MM.1S (cell line): ENCODE measurements at places on chromosomes 12 and 14.

DNA sequence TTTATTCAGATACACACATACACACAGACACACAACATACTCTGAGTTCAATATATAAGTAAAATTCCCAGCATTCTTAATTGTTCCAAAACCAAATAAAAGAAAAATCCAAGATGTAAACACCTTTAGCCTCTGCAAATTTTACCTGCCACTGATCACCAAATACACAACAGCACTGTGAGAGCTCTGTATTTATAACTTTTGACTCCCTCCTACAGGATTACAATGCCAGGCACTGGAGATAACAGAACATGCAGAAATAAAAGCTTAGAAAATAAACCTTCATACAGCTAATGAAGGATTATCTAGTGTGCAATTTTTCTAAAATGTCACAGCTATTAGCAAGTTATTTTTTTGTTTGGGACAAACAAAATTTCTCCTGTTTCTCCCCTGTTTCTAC is 85.0 kb downstream of the TAOK3 start:
- no peak for DNase-seq

DNA sequence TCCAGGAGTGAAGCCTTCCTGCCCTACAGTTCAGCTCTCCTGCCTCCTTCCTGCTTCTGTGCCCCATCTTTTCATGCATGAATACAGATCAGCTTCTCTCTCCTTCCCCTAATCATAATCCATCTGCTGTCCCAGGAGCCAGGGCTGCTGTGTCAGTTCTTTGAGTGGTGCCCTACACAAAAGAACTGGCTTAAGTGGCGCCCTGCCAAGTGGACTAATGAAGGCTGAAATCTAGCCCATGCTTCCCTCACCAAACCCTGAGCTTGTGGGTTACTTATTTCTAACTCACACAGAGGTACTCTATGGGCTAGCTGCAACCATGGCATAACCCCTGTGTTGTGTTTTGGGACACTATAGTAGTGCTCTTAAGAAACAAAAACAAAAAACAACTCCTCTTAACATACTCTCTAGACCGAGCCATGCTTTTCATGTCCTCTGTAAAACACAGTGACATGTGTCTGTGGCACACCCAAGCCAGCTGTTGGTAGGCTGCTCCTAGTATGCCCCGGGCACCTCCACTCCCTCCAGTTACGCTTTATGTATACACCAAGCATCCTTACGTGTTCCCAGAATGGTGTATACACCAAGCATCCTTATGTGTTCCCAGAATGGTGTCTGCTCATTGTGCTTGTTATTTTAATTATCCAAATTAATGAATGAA is 19.3 kb upstream of the ETV6 start:
- DNase-seq: no peak

DNA sequence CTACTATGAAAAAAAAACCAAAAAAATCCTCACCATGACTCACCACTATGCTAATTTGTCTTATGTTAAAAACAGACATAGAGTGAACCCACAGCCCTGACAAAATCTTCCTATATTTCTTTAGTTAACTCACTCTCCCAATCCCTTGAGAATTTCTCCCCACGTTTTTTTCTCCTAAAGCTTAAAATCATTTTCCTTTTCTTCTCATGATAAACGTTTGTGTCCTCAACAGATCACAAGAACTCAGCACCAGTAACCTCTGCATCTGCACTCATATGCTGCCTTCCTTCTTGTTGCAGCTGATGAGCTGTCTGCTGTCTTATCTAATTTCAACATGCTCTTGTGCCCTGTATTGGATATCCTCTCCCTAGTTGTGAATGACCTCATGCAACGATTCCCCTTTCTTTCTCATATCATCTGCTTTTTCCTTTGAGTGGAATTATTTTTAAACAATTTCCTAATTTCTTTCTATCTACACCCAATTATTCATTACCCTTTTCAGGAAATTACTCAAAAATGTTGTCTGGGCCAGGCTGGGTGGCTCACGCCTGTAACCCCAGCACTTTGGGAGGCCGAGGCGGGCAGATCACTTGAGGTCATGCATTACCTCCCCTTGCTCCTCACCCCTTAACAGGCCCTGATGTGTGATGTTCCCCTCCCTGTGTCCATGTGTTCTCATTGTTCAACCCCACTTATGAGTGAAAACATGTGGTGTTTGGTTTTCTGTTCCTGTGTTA is 427.5 kb upstream of the MGAT4C start:
- DNase-seq: no peak

GRCh38 chr14:24353559-24354481 is 14.0 kb upstream of the RIPK3 start:
- DNase-seq: no peak

DNA sequence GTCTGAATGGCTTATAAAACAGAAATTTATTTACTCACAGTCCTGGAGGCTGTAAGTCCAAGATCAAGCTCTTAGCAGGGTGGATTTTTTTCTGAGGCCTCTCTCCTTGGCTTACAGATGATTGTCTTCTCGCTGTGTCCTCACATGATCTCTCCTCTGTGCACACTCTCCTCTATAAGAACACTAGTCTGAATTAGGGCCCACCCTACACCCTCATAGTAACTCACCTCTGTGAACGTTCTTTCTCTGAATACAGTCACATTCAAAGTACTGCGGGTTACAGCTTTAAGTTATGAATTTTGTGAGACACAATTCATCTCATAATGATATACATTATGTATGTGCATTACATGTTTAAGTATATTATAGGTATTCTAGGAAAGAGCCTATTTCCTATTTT is 135.7 kb upstream of the ATXN7L3B start:
- no peak for DNase-seq
